ENCODE measurements at places on chromosomes 3 and 15. TPM values are rescaled to one million over a fixed set of nuclear protein-coding genes. Genes with fewer than 3 reads are reported as not detected.
A peak's percentile ranks its signal among the peaks of the same experiment; 100 is the strongest.

Gene SLC24A5
- not detected for total RNA-seq

Gene GNAT1
- not detected for total RNA-seq

DNA sequence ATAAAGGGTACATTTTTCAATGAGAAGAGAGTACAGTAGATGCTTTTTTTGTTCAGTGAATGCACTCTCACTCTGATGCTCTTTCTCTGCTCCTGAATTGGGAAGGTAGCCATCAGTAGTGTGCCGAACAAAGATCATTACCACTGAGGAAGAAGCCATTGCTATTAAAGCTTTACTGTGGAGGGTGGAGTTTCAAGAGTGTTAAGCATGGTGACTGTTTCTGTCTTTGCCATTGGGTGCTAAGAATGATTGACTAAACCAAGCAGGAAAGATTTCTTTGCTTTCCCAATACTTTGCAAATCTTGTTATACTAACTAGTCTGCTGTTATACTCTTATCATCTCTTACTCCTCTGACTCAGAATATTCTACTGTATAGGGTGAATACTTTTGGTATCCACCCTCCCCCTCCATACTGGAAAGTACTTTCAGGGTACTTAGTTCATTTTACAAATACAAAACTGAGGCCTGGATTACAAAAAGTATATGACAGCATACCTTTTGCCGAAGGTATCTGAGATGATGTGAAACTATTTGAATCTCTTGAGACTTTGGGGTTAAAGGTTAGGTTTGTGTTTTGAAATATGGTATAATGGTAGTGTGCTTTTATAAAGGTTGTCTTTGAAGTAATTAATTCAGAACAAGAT, 1.7 kb downstream of the RAB11A start:
- peak; percentile 46 for DNase-seq

DNA sequence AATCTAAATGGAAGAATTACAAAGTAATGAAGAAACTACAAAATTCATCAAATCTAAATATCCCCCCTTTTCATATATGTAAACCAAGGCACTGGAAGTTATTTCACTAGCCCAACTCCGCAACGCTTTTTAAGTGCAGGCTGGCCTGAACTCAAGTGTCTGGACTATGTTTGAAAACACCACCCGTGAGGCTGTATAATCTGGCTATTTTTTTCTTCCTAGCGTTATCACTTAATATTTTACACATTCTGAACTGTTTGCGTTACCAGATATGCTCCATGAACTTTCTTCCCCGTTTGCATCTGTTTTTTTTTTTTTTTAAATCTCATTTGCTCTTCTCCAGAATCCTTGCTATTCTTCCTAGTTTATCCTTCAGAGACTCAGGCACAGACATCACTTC, 619.5 kb upstream of the CBLB start:
- no peak for DNase-seq

DNA sequence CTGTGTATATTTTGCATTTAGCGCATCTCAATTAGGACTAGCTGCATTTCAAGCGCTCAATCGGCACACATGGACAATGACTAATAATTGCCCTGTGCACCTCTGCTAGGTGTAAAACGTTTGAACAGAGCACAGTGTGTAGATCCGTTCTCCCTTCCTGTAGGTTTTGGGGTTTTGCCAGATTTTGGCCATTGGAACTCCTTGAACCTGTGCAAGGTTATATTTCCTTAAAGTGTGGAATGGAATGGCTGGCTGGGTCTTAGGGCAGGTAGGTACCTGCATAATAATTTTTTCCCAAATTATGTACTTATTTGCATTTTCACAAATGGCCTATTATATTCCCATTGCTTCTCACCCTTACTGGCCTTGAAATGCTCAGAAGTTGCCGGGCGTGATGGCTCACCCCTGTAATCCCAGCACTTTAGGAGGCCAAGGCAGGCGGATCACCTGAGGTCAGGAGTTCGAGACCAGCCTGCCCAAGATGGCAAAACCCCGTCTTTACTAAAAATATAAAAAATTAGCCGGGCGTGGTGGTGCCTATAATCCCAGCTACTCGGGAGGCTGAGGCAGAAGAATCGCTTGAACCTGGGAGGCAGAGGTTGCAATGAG, 777 bp downstream of the RNU5B-1 start:
- DNase-seq: no peak

GRCh38 chr3:52532517-52532837, 1.2 kb downstream of the NT5DC2 start:
- DNase-seq: peak; percentile 47

- DNase-seq: peak; percentile 73
Observed at GRCh38 chr3:126197854-126198584, 17.6 kb upstream of the ALDH1L1 start.

DNA sequence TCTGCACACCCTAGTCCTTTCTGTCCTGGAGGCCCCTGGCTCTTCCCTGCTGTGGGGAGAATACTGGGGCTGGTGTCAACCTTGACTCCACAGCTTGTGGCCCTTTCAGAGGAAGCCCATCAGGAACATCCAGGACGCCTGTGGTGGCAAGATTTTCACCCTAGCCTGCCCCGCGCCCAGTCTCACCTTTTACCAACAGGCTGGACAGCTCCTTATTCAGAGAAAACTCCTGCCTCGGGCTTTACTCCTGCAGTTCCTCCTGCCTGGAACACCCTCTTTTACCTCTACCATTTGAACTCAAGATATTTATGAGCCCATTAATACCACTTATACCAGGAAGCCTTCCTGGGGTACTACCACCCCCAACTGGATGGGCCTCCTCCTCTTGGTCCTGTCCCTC, 2.7 kb upstream of the CACNA2D2 start:
- DNase-seq: no peak

DNA sequence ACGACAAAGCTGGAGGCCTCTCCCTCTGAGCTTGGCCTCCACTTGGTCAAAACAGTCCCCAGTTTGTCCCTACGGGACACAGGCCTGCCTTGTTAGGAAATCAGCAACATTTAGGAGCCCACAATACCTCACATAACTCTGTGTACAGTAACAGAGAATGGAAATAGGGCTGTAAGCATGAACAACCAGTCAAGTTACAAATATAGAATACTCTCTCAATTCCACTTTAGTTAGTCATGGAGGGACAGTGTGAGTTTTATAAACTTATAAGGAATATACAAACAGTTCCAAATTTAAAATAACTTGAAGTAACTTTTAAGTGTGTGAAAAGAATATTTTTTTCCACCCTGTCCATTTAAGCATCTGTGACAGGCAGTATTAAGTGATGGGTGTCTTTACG, 129.4 kb downstream of the PGPEP1L start:
- no peak for DNase-seq

Measured in A172 (cell line).